Right ventricle myocardium inferior (tissue), 1 donor: ENCODE measurements at places on chromosomes 1 and 21. TPM values are rescaled to one million over a fixed set of nuclear protein-coding genes. Genes with fewer than 3 reads are reported as not detected.

CNIH3 gene
- total RNA-seq: 1.2 TPM

ICOSLG gene
- 4.9 TPM for total RNA-seq

DNA sequence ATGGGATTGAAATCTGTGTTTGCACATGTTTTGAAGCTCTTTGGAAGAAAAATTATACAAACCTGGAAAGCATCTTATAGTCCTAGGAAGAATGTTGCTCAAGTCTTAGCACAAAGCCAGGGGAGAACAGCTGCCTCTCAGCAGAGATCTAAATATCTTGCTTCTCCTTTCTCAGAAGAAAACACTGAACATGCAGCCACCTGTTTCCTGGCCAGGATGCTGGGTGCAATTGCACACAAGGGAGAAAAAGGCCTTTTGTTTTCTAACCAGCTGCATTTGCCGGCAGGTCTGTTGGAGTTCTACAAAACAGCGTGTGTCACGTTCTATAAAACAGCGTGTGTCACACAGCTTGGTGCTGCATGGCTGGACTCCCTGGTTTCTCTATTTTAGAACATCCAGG, 259.6 kb upstream of the PLD5 start:
- DNase-seq: no peak

GRCh38 chr21:29555601-29556000, 256.9 kb downstream of the BACH1 start:
- no peak for DNase-seq

- DNase-seq: no peak
These were observed 26.9 kb downstream of the ITPKB start for GRCh38 chr1:226711976-226712741.
